AG08395 (cell line): ENCODE measurements at places on chromosomes 3 and 15.

- DNase-seq, result no peak
Measured at GRCh38 chr3:13812034-13812471, 67.8 kb downstream of the WNT7A start.

DNA sequence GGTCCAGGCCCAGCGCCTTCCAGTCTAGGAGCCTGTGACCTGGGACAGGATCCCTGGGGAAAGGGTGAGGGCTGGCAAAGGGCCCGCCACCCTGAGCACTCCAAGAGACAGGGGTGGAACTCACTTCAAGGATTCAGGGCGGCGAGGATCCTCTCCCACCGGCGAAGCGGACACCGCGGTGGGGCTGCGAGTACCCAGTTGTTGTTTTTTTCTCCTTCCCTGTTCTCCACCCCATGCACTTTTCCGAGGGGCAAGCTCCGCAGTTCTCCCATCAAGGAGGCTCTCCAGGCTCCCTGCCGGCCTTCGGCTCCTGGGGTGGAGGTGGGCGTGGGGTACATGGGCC lies 387 bp upstream of the PAQR5 start:
- DNase-seq, result no peak

GRCh38 chr3:123540285-123540684 lies 44.6 kb downstream of the HACD2 start:
- no peak for DNase-seq

DNA sequence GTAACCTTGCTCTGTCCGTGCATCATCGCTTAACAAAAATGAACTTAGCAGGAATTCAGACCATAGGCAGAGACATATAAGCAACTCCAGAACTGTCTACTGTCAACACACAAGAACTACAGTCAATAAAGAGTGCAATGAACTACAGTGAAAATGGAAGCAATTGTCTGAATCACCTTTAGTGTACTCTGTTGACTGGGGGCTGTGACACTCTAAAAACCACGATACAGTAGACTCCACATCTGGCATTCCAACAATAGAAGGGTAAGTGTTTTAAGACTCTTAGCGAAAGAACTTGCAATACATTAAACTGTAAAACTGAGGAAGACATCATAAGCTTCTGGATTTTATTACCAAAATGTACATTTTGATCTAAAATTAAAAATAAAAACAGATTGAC lies 347.3 kb downstream of the ZBTB20 start:
- DNase-seq, result no peak

GRCh38 chr3:12449889-12450682 lies 34.2 kb upstream of the TSEN2 start:
- no peak for DNase-seq

- DNase-seq, result peak; percentile 77
Measured at GRCh38 chr3:177934001-177934891, 602.0 kb upstream of the KCNMB2 start.

GRCh38 chr3:172782235-172782634 lies 31.7 kb downstream of the ECT2 start:
- DNase-seq, result no peak

DNA sequence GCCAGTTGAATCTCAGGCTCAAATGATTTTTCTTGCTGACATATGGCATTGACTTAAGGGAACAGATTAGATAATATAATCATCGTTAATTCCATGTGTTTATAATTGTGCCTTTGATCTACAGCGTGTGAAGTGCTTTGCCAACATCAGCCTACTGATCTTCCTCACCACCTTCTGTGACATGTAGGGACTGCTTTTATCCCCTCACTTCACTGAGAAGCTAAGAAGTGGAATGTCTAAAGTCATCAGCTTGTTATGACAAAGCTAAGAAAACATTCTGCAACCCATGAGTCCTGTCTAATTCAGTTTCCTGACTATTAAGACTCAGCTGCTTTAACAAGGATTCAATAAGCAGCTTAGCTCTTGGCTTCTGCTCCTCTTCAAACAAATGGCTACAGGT lies 106.0 kb downstream of the MYH15 start:
- DNase-seq, result no peak
